CD4-positive, alpha-beta T cell treated with Interferon alpha-2 for 1 hour (primary cell): ENCODE measurements at places on chromosomes 13 and 19.

DNA sequence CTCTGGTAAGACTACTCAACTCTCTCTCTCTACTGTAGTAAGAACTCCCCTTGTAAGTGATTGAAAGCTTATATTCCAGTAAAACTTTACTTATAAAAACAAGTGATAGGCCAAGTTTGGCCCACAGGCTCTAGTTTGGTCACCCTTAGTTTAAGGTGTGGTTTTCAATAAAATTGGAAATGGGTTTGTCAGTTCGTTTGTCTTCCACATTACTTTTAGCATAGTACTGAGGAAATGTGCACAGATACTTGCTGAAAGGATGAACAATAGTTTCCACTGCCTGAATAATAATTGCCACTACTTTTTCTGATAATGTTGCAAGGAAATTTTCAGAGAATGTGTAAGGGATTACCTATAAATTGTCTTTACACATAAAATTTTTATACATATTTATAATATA lies 54.5 kb downstream of the LMO7 start:
- no peak for DNase-seq

DNA sequence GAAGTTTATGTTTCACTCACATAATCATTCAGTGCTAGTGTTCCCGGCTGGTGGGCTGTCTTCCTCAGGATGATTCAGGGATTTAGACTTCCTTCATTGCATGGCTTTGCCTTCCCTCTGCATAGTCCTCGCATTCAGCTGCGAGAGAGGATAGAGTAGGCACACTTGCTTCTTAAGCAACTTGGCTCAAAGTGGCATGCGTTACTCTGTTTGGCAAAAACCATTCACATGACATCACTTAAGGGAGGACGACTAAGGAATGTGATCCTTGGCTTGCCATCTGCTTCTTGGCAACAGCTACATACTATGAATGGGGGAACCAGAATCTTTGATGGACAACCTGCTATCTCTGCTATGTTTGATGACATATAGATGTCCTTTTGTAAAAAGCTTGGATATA lies 359.3 kb downstream of the TDRD3 start:
- DNase-seq = no peak

DNA sequence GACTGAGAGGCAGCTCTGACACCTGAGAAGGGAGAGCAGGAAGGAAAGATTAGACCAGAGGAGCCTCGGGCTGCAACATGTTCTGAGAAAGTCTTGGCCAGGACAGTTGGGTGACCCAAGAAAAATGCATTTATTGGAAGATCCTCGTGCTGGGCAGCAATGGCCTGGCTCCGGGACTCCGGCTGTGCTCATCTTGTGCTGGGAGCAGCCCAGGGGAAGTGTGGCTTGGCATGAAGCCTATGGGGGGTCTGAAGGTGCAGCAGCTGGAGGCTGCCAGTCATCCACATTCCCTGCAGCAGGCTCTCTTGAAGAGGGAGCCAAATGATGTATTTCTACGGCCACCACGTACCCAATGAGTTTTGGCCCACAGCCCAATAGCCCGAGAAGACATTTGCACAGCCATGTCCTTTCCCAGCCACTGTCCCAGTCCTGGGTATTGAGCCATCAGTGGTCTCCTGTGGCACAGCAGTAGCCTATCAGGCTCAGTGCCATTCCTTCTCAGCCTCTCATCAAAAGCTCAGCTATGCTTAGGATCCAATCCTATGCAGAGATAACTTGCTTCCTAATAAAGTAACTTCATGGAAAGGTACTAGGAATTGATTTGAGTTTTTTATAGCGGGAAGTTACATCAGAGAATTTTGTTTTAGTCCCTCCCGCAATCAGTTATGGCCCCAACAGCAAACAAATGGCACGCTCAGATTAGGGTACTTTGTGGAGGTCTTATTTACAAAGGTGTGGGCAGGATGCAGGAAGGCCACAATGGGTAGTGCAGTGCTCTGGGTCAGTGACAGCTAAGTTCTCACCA lies 76.0 kb upstream of the MEDAG start:
- DNase-seq = no peak

- DNase-seq = no peak
These were observed 5.7 kb downstream of the TBXA2R start for GRCh38 chr19:3601021-3601420.

DNA sequence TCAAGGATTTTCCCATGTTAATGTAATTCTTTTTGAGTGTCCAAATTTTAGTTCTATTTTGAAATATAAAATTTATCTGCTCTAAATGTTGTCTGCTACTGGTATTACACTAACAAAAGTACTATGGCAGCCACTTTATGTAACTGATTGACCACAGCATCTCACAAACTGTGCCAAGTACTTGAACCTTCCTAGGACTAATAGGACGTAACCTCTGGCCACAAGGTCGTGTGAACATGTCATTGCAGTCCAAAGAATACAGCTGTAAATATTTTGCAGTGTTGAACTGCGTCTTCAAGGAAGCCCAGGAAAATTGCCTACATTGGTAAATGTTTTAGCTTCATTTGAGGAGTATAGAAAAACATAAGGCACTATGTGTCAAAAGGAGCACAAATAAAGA lies 1.9 kb downstream of the KCTD4 start:
- DNase-seq = no peak

DNA sequence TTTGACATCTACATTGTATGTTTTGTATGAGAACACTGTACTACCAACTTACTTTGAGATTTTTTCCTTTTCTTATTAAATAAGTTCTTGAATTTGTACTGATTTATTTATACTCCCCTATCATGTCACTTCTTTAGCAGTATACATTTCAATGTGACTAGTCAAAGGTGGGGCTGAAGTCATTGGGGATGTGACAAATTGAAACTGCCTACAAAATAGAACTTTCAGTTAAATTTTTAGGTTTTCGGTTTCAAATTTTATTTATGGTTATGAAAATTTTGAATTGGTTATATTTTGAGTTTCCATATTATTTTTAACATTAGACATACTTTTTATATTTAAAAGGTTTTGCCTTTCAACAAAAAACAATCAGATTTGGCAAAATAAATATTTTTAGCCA lies 221.6 kb downstream of the NBEA start:
- DNase-seq = no peak

DNA sequence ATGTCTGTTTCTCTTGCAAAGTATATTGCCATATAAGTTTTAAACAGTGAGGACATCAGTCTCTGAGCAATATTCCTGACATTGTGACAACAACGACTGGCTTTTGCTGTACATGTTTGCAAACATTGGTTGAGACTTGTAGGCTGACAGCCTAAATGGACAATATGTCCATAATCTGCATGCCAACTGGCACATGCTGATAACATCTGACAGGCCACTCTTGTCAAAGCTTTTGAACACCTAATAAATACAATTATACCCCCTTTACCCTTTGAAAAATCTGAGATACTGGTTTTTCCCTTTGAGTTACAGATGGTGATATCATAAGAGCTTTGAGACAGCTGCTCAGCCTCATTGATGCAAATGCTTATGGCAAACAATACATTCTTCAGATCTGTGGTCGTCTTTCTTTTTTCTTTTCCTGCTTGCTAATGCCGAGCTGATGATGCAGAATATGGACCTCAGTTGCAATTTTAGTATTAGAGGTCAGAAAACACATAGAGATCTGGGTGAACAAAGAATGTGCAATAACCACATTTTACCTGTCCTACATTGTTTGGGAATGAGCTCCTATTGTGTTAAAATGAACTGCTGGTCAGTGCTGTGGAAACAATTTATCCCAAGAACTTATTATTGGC lies 114.9 kb downstream of the RFC3 start:
- no peak for DNase-seq

- DNase-seq = no peak
These were observed 196.4 kb downstream of the SPRY2 start for GRCh38 chr13:80144493-80144892.

DNA sequence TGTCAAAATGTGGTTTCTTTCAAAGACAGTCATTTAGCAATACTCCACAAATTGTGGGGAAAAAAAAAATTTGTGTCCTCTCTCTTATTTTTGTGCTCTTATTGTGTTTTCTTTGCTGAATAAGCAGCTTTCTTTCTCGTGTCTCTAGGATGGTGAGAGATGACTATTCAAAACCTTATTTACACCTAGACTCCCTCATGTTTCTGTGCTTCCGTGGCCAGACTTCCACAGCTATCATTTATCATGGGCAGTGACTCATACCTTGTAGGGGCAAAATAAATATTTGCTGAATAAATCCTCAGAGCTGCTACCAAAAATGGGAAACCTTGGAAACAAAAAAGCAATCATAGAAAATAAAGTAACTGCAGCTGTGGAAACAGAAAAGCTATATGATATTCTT lies 204.9 kb upstream of the MIR17HG start:
- DNase-seq = no peak

DNA sequence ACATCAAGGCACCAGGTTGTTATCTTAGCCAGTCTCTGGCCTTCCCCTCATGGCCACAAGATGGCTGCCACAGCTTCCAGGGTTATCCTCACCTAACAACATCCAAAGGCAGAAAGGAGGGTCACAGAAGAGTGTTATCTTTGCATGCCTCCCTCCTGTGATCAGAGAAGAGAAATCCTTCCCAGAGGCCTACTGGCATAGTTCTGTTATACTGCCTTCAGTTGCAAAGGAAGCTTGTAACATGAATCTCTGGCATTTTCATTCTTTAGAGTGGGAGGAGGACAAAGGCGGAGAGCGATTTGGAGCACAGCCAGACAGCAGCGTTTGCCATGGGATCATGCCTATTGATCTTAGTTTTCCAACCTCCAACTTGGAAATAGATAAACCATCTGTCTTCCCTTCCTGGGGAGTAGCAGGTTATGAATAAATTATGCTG lies 135.7 kb downstream of the DNAJC15 start:
- DNase-seq = no peak

GRCh38 chr13:41004875-41005693 lies 14.0 kb downstream of the ELF1 start:
- DNase-seq = no peak

- no peak for DNase-seq
These were observed 15.5 kb downstream of the ZNF211 start for GRCh38 chr19:57648331-57649003.

DNA sequence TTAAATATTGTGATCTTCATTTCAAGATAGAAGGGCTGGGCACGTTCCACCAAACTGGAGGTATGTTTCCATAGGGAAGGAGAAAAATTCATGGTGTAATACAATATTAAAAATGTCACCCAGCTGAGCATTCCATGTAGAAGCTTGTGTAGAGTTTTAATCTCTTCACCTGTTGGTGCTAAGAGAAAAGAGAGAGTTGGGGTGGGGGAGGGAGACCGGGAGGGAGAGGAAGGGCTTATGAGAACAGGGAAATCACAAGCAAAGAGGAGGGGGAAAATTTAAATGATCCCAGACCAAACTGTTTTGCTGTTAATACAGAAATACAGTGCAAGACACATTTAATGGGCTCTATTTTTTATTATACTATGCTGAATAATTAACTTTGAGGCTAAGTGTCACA lies 345.8 kb downstream of the ZNF536 start:
- no peak for DNase-seq

GRCh38 chr13:89900104-89900765 lies 1447.3 kb upstream of the MIR17HG start:
- DNase-seq = no peak

GRCh38 chr13:111916201-111916600 lies 150.7 kb upstream of the SOX1 start:
- DNase-seq = no peak

GRCh38 chr13:51727634-51728274 lies 76.2 kb downstream of the DHRS12 start:
- no peak for DNase-seq
